Activated T-helper 2 cell treated with anti-CD3 and anti-CD28 coated beads, Interferon-gamma antibody, Interleukin-2, Interleukin-4, amounts not matched to agents 10 μg/mL and 5 μg/mL and 100 μg/mL, durations not matched to agents 14 hours and 24 hours and 36 hours (primary cell): ENCODE measurements at places on chromosomes 5 and 9.
A peak's percentile ranks its signal among the peaks of the same experiment; 100 is the strongest.

GRCh38 chr9:70814597-70814996 is 306.8 kb downstream of the TRPM3 start:
- no peak for DNase-seq
- no peaks in the 10 kb centered on the region for H3K4me1 ChIP-seq
- H3K27me3 ChIP-seq: no peaks in the 10 kb centered on the region

GRCh38 chr5:65654713-65655112 is 29.9 kb downstream of the SHLD3 start:
- peaks cover 22% of the 10 kb centered on the region for H3K36me3 ChIP-seq
- no peaks in the 10 kb centered on the region for H3K27me3 ChIP-seq
- no peaks in the 10 kb centered on the region for H3K4me1 ChIP-seq
- H3K4me3 ChIP-seq: no peak overlapping the region
- no peak overlapping the region for H3K27ac ChIP-seq

- H3K4me3 ChIP-seq: no peak overlapping the region
- H3K27me3 ChIP-seq: peaks cover 33% of the 10 kb centered on the region
- no peak for DNase-seq
- H3K4me1 ChIP-seq: peaks cover 7% of the 10 kb centered on the region
Measured at GRCh38 chr9:33782395-33783152, 12.8 kb upstream of the PRSS3 start.

GRCh38 chr5:145856285-145856818 is 16.5 kb downstream of the GRXCR2 start:
- DNase-seq: no peak
- H3K27ac ChIP-seq: no peak overlapping the region
- H3K27me3 ChIP-seq: peaks cover 16% of the 10 kb centered on the region
- peak overlapping the region; percentile 26 for H3K4me3 ChIP-seq
- peaks cover 9% of the 10 kb centered on the region for H3K4me1 ChIP-seq

GRCh38 chr9:32839013-32839885 is 55.9 kb downstream of the TMEM215 start:
- no peak overlapping the region for H3K27ac ChIP-seq
- no peaks in the 10 kb centered on the region for H3K4me1 ChIP-seq
- DNase-seq: no peak
- peaks cover 3% of the 10 kb centered on the region for H3K27me3 ChIP-seq

GRCh38 chr9:124805186-124805585 is 28.3 kb downstream of the OLFML2A start:
- DNase-seq: no peak
- H3K36me3 ChIP-seq: no peaks in the 10 kb centered on the region
- H3K4me1 ChIP-seq: no peaks in the 10 kb centered on the region
- no peak overlapping the region for H3K4me3 ChIP-seq
- no peak overlapping the region for H3K27ac ChIP-seq

- peaks cover 72% of the 10 kb centered on the region for H3K36me3 ChIP-seq
- H3K27ac ChIP-seq: no peak overlapping the region
- DNase-seq: no peak
- H3K27me3 ChIP-seq: no peaks in the 10 kb centered on the region
- H3K4me1 ChIP-seq: peaks cover 22% of the 10 kb centered on the region
Measured at GRCh38 chr5:131462454-131462853, 172.6 kb downstream of the RAPGEF6 start.

- no peak within 1 kb of the TSS for H3K4me3 ChIP-seq
- DNase-seq: no peak
- H3K27me3 ChIP-seq: no peaks in the 10 kb centered on the region
- H3K36me3 ChIP-seq: no peaks in the 10 kb centered on the region
- H3K4me1 ChIP-seq: no peaks in the 10 kb centered on the region
- no peak within 1 kb of the TSS for H3K27ac ChIP-seq
Measured at GRCh38 chr5:141223112-141223783, at the start of gene PCDHB14. TSS of gene PCDHB14 (plus strand) at chr5:141223343. CDS start at chr5:141223506, 163 bp downstream.

DNA sequence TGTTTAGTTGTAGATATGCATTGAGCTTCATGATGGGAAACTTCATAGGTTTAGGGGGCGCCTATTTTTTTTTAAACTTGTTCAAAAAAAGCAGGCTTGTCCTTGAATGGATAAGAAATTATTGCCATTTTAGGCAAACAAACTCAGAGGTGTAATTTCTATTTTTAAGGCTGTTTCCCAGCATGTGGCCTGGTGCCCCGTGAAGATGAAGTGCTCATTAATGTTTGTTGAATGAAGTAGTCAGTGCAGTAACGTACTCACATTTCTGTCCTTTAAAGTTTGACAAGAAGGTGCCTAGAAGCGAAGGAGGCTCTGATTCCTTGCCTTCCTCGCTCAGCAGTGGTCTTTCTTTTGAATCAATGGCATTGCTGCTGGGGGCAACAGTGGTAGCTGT is 54.3 kb downstream of the ZNF618 start:
- no peak for DNase-seq
- H3K27me3 ChIP-seq: no peaks in the 10 kb centered on the region
- no peaks in the 10 kb centered on the region for H3K36me3 ChIP-seq
- H3K4me3 ChIP-seq: no peak overlapping the region
- H3K27ac ChIP-seq: no peak overlapping the region

GRCh38 chr9:127915325-127915752 is 1.5 kb downstream of the ST6GALNAC4 start:
- peaks cover 51% of the 10 kb centered on the region for H3K4me1 ChIP-seq
- H3K4me3 ChIP-seq: peak overlapping the region; percentile 80
- DNase-seq: no peak
- H3K27me3 ChIP-seq: no peaks in the 10 kb centered on the region

DNA sequence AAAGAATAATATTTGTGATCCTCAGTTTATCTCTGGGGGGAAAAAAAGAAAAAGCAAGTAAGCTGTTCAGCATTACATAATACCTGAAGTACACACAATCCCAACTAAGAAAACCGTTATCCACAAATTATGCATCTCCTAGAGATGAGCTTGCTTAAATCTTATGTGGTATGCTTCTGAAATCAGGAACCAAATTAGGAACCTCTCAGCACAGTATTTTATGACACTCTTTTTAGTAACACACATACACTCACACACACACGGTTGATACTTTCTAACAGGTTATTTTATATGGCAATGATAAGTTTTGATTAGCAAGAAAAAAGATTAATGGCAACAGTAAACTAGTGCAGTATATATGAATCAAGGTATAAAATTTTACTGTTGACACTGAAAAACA is 1.2 kb upstream of the ZNF510 start:
- peaks cover 49% of the 10 kb centered on the region for H3K36me3 ChIP-seq
- H3K27ac ChIP-seq: no peak overlapping the region
- no peaks in the 10 kb centered on the region for H3K27me3 ChIP-seq
- peak overlapping the region; percentile 100 for H3K4me3 ChIP-seq
- H3K4me1 ChIP-seq: peaks cover 22% of the 10 kb centered on the region

- no peaks in the 10 kb centered on the region for H3K27me3 ChIP-seq
- no peak overlapping the region for H3K4me3 ChIP-seq
- H3K36me3 ChIP-seq: no peaks in the 10 kb centered on the region
- no peak for DNase-seq
Measured at GRCh38 chr5:134506054-134507039, 19.1 kb upstream of the JADE2 start.

GRCh38 chr5:160921423-160922285 is 69.6 kb upstream of the ATP10B start:
- H3K4me1 ChIP-seq: no peaks in the 10 kb centered on the region
- H3K27me3 ChIP-seq: no peaks in the 10 kb centered on the region
- no peak for DNase-seq
- no peak overlapping the region for H3K27ac ChIP-seq

DNA sequence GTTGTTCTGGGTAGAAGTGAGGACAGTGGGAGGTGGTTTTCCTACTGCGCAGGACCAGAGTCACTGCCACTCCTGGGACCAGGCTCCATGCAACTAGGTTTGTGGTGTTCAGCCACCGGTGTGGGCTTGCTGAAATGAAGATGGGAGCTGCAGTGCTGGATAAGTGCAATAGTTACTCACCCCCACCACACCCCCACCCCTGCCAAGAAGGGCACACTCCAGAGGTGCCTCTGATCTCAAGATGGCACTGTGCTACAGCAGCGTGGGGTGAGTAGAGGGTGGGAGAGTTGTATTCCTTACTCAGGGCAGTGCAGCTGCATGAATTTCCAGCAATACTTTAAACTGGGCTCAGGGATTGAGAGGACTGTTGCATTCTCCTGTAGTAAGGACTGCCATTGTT is 187.4 kb upstream of the TLX3 start:
- no peak overlapping the region for H3K4me3 ChIP-seq
- H3K4me1 ChIP-seq: no peaks in the 10 kb centered on the region
- no peaks in the 10 kb centered on the region for H3K27me3 ChIP-seq
- no peak overlapping the region for H3K27ac ChIP-seq
- DNase-seq: no peak

DNA sequence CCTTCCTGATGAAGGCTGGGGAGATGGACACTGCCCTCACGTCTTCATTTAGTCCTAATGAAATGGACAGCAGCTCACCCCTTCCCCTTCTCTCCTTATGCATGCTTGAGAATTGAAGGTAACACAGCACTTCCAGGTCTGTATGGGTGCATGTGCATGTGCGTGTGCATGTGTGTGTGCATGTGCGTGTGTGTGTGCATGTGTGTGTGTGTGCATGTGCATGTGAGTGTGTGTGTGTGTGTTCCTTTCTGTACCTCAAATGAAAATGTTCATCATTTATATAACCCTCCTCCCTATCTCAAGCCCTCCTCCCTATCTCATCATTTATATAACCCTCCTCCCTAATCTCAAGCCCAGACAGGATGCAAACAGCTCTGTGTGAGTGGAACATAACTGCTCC is 444.8 kb downstream of the MAT2B start:
- no peaks in the 10 kb centered on the region for H3K27me3 ChIP-seq
- no peak for DNase-seq
- no peak overlapping the region for H3K27ac ChIP-seq
- no peaks in the 10 kb centered on the region for H3K36me3 ChIP-seq
- no peak overlapping the region for H3K4me3 ChIP-seq

DNA sequence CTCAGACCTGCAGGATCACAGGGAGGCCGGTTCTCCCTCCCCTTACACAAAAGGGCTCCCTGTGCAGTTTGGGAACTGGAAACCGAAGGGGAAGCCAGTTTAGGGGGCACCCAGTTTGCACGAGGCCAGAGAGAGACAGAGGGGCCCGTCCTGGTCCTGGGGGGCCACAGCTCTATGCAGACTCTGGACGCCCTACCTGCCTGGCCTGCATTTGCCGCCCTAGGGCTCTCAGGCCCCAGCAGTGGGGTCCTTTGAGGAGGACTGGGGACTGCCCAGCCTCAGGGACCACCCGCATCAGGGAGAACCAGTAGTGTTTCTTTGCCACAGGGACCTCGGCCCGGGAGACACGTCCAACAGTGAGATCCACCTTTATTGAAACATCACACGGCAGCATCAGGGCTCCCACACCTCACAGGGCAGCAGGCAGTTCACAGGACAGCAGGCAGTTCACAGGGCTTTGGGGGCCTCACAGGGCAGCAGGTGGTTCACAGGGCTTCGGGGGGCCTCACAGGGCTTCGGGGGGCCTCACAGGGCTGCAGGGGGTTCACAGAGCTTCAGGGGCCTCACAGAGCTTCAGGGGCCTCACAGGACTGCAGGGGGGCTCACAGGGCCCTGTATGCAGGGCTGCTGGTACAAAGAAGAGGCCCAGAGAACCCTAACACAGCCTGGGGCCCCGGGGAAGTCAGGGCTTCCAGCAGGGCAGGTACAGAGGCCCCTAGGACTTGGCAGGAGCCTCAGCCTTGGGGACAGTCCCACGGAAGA is 648 bp upstream of the NSMF start:
- H3K27me3 ChIP-seq: no peaks in the 10 kb centered on the region
- peak overlapping the region; percentile 65 for H3K27ac ChIP-seq
- H3K4me1 ChIP-seq: peaks cover 11% of the 10 kb centered on the region
- peak overlapping the region; percentile 13 for H3K4me3 ChIP-seq
- no peak for DNase-seq
- peaks cover 14% of the 10 kb centered on the region for H3K36me3 ChIP-seq

GRCh38 chr9:6645355-6646292 is at the start of gene GLDC:
TSS of gene GLDC (minus strand) at chr9:6645729. CDS start at chr9:6645499, 230 bp downstream.
- peak; percentile 17 for DNase-seq
- peak within 1 kb of the TSS; percentile 83 for H3K4me3 ChIP-seq
- H3K36me3 ChIP-seq: no peaks in the 10 kb centered on the region
- H3K27me3 ChIP-seq: peaks cover 67% of the 10 kb centered on the region
- H3K27ac ChIP-seq: peak within 1 kb of the TSS; percentile 33
- peaks cover 18% of the 10 kb centered on the region for H3K4me1 ChIP-seq

DNA sequence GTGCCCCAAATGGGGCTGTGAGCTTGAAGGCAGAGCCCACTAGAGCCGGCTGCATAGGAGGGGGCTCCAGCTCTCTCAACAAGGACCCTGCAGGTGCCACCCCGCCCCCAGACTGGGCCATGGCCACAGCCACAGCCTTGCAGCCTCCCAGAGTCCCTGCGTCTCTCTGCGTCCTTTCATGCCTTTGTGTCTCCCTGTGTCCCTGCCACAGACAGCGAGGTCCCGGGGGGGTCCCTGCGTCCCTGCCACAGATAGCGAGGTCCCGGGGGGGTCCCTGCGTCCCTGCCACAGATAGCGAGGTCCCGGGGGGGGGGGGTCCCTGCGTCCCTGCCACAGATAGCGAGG is 6.3 kb downstream of the NOXA1 start:
- no peak overlapping the region for H3K4me3 ChIP-seq
- H3K36me3 ChIP-seq: no peaks in the 10 kb centered on the region
- H3K27ac ChIP-seq: no peak overlapping the region
- H3K4me1 ChIP-seq: no peaks in the 10 kb centered on the region

GRCh38 chr5:136689552-136689951 is 324.2 kb upstream of the TRPC7 start:
- H3K27me3 ChIP-seq: no peaks in the 10 kb centered on the region
- H3K27ac ChIP-seq: no peak overlapping the region
- no peak for DNase-seq
- no peaks in the 10 kb centered on the region for H3K4me1 ChIP-seq
